A549 treated with RU486 at 1 μM for 4 hours (cell line): ENCODE measurements at places on chromosomes 3 and 15. TPM values are rescaled to one million over a fixed set of nuclear protein-coding genes. Genes with fewer than 3 reads are reported as not detected.

Gene MAPKAPK3
- total RNA-seq: 21.1 to 24.6 TPM (median 23.5 TPM) in 5 replicates

Gene IQCF5
- total RNA-seq: not detected in 5 replicates

Gene ROPN1
- total RNA-seq: not detected in 5 replicates

Gene FANCD2OS
- total RNA-seq: not detected in 5 replicates

Gene A4GNT
- not detected in 5 replicates for total RNA-seq

Gene AP3B2
- 0.49 to 1.5 TPM (median 0.71 TPM) in 5 replicates for total RNA-seq

Gene ACKR2
- not detected in 5 replicates for total RNA-seq

Gene FGD5
- 0.05 to 0.16 TPM in 2 of 5 replicates, not detected in the others for total RNA-seq

Gene TAMM41
- total RNA-seq: 23.6 to 30.7 TPM (median 26.9 TPM) in 5 replicates

Gene FBXW12
- not detected in 5 replicates for total RNA-seq

Gene VEPH1
- 0.07 to 0.15 TPM in 2 of 5 replicates, not detected in the others for total RNA-seq

Gene TM4SF18
- 27.6 to 49.8 TPM (median 45.8 TPM) in 5 replicates for total RNA-seq

Gene ALDH1A3
- 15.6 to 26.0 TPM (median 18.8 TPM) in 5 replicates for total RNA-seq

Gene LIPC
- total RNA-seq: 0.15 to 0.37 TPM in 2 of 5 replicates, not detected in the others

Gene C3orf85
- total RNA-seq: not detected in 5 replicates

Gene TLR9
- total RNA-seq: 0.06 TPM in 1 of 5 replicates, not detected in the others

Gene SYNPR
- total RNA-seq: not detected in 5 replicates

Gene LSM3
- total RNA-seq: 19.7 to 30.1 TPM (median 20.9 TPM) in 5 replicates

Gene CEMIP
- 1.6 to 2.2 TPM (median 2.0 TPM) in 5 replicates for total RNA-seq

Gene LMAN1L
- not detected in 5 replicates for total RNA-seq

Gene ANKUB1
- total RNA-seq: not detected in 5 replicates

Gene TRAT1
- total RNA-seq: not detected in 5 replicates

Gene GDPGP1
- 4.4 to 6.5 TPM (median 5.5 TPM) in 5 replicates for total RNA-seq

Gene LRRC31
- total RNA-seq: not detected in 5 replicates

Gene PGBD4
- 0.82 to 1.6 TPM (median 1.5 TPM) in 5 replicates for total RNA-seq

Gene OR4F6
- total RNA-seq: not detected in 5 replicates

Gene PLCB2
- 0.68 to 1.4 TPM (median 0.82 TPM) in 5 replicates for total RNA-seq

Gene CCR3
- not detected in 5 replicates for total RNA-seq

Gene HDAC11
- total RNA-seq: 5.3 to 8.4 TPM (median 7.3 TPM) in 5 replicates
